Stimulated activated CD8-positive, alpha-beta memory T cell treated with anti-CD3 and anti-CD28 coated beads, Interleukin-2, amount 100 ng/mL, for 1 hour (primary cell): ENCODE measurements at places on chromosomes 4 and X.

- DNase-seq = no peak
These were observed 3.7 kb upstream of the GUF1 start for GRCh38 chr4:44674471-44674870.

DNA sequence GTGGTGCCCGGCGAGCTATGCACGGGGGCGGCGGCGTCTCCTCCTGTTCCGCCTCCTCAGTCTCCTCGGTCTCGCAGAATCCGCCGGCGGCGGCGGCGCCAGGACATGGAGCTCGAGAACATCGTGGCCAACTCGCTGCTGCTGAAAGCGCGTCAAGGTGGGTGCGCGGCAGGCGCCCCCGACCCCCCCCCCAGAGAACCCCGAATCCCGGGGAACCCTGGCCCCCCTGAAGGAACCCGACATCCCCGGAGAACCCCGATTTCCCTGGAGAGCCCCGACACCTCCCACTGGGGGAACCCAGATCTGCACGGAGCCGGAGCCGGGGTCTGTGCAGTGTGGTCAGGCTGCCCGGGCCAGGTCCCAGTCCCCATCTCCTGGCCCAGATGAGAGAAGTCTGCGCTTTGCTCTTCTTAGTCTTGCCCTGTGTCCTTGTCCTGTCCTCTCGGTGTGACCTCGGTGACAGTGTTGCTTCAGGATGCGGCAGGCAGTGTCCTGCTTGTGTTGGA lies 648 bp downstream of the GRK4 start:
- no peak for DNase-seq

GRCh38 chrX:118423558-118423957 lies 72.1 kb upstream of the DOCK11 start:
- DNase-seq = no peak

GRCh38 chr4:104424989-104425388 lies 69.7 kb downstream of the CXXC4 start:
- no peak for DNase-seq

DNA sequence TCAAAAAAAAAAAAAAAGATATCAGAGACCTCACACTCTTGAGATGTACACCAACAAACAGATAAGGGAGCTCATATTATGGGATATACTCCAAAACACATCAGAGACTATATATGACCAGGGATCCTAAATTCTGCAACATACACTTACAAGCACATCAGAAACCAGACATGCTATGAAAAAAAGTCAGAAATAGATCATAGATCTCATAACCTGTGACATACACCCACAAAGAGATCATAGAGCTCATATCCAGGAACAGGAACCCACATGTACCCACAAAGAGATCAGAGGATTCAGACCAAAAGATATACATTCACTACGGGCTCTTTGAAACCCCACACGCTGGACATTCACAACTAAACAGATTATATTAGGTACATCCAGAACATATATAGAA lies 30.1 kb downstream of the SUV39H1 start:
- DNase-seq = no peak

DNA sequence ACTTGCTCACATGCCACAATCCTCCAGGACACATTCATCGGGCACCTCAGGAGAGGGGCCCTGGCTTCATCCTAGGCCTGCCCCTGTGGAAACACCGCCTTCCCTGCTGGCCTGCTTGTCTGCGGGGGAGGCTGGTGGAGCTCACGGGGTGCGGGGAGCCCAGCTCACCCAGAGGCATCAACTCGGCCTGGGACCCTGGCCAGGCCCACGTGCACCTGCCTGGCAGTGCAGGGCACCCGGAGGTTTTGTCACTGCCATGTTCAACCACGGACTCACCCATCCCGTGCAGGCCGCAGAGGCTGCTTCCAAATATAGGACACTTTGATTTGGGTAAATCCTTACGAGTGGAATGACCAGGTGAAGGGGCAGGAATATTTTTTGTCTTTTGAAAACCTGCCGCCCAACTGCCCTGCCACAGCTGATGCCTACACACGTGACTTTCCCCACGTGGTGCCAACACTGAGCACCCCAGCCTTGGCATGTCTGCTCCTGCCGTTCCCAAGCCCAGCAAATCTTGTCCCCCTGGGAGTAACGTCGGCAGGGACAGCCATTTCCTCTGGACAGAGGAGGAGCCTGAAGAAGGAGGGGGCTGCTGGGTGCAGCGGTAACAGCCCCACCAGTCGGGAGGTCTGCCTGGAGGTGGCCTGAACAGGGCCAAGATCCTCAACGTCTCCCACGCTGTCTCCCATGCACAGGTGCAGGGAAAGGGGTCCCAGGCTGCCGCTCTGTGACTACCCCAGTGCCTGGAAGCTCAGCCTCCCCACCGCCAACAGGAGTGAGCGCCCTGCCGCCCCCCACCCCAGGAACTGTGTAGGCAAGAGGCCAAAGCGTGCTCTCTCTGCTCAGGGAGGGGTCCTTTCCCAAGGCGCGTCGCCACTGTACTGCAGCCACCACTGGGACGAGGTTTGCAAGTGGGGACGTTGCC lies 8.5 kb downstream of the MXD4 start:
- DNase-seq = no peak

DNA sequence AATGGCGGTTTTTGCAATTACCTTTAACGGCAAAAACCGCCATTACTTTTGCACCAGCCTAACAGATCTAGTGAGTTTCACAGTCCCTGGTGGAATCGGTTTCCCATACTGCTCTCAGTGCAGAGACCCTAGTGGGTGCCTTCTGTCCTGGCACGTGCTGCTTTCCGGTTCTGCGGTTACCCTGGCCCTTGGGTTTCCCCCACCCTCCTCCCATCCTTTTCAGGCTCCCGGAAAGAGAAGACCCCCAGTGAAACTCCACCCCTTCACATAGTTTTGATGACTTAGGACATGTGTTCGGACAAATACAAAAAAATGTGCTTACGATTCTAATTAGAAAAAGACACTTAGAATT lies 36.9 kb downstream of the NLGN3 start:
- no peak for DNase-seq

DNA sequence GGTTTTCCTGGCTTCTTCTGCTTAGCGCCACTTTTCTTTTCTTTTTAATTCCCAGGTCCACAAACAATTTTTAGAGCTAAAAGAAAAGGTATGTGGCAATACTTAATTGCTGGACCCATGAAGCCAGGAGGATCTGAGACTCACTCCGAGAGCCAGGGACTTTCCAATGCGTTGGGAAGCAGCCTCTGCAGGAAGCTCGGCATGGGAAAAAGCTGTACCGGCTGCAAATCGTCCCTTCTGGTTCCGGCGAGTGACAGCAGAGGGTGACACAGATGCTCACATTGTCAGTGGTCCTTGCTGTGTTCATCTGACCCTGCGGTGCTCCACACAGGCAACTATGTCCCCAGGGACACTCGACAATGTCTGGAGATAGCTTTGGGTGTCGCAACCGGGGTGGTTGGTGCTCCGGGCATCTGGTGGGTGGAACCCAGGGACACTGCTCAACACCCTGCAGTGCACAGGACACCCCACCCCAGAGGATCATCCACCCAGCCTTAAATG lies 164.0 kb downstream of the PRKX start:
- no peak for DNase-seq

- DNase-seq = no peak
These were observed 70.1 kb upstream of the LSM6 start for GRCh38 chr4:146105464-146105863.

DNA sequence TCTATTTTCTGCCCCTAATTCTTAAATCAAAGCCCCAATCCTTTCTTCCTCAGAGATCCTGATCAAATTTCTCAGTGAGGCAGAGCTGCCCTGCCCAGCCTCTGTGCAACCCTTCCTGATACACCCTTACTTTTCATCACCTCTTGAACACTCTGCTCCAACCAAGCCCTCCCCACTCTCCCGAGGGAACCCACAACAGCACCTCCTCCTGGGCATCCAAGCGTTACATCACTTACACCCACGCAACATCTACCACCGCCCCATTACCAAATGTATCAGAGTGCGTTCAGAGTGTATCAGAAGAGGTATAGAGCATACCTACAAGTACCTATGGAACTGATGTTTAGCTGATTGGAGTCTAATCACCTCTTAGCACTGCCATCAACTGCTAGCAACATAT lies 186.5 kb downstream of the RAP1GDS1 start:
- no peak for DNase-seq

DNA sequence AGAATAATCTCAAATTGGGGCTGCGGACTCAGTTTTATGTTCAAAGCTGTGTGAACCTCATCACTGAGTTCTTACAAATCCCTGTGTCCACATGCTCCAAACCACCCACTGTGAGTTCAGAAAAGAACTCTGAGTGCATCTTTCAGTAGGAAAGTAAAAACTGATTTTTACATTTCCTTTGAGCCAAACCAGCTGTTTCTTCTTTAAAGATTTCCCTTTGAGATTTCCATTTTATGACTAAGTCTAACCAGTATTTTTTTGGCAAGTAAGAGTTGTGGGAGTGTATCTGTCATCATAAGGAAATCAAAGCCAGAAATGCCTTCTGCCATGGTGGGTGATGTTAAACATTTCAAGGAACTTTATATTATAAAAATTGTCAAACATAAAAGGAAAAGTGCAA lies 100.0 kb downstream of the TET2 start:
- DNase-seq = no peak

DNA sequence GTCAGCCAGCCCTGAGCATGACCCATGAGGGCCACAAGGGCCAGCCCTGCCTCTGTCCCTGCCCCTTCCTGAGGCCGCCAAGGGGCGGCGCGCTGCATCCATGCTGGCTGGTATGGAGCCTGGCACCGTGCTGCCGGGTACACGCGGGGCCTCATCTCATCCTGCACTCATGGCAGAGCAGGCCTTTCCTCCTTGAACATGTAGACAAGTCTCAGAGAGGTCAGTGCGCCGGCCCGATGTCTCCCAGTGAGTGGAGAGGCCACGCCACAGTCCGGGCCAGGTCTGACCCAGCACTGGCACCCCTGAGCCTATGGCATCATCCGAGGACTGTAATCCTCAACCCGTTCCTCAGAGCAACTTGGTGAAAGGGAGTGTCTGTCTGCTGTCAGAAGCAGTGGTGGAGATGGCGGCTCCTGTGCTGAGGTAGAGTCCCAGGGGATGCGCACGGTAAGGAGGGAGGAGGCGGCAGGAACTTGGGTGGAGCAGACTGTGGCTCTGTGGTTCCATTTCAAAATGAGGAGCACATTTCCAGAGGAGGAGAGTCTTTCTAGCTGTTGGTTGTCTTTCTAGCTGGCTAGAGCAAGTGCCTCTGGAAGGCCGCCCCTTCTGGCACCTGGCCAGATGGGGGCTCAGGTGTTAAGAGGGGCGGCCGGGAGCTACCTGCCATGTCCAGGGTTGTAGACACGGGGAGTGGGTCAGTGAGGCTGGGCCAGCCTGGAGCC lies 32.8 kb downstream of the TRMT44 start:
- no peak for DNase-seq
